ENCODE measurements at places on chromosomes 7 and 10. TPM values are rescaled to one million over a fixed set of nuclear protein-coding genes. Genes with fewer than 3 reads are reported as not detected.
A peak's percentile ranks its signal among the peaks of the same experiment; 100 is the strongest.

STEAP1 gene
- not detected for total RNA-seq

WNT8B gene
- total RNA-seq: not detected

GLI3 gene
- total RNA-seq: 0.28 TPM

SPACDR gene
- 0.93 TPM for total RNA-seq

HOXA9 gene
- total RNA-seq: not detected

HOXA5 gene
- total RNA-seq: not detected

MRPL43 gene
- total RNA-seq: 31.0 TPM

SLC18A3 gene
- not detected for total RNA-seq

HOXA3 gene
- not detected for total RNA-seq

POU6F2 gene
- not detected for total RNA-seq

C7orf57 gene
- total RNA-seq: 0.56 TPM

DNA sequence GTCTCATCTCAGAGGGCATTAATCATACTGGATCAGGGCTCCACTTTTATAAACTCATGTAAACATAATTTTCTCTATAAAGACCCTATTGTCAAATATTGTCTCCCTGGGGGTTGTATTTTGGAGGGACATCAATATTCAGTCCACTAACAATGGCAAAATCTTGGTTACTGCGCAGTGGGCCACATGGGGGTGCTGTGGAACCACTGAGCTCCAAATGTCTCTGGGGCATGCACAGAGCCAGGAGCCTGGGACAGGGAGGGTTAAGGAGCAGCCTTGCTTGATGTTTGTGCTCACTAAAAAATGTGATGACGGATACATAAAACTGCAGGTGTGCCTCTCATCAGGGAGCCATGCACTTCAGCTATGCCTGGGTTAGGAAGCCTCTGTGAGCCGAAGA, 62.1 kb upstream of the PRSS58 start:
- DNase-seq: no peak

GRCh38 chr10:11018432-11018841, 765 bp downstream of the CELF2 start:
- no peak for DNase-seq

DNA sequence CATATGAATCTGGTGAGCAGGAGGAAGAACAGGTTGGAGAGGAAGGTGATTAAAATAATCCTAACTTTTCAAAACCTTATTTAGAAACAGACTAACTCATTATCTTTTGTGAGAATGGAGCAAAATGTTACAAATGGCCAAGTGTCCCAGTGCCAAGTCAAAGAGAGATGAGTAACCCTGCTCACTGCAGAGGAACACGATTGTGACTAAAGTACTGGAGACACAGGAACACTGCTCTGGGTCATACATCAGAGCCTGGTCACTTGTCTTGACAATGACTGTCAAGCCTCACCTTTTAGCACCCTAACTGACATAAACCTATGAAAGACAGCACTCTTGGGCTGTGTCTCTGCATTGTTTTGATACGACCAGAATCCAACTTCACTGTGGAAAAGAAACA, 108.8 kb downstream of the SGMS1 start:
- no peak for DNase-seq

DNA sequence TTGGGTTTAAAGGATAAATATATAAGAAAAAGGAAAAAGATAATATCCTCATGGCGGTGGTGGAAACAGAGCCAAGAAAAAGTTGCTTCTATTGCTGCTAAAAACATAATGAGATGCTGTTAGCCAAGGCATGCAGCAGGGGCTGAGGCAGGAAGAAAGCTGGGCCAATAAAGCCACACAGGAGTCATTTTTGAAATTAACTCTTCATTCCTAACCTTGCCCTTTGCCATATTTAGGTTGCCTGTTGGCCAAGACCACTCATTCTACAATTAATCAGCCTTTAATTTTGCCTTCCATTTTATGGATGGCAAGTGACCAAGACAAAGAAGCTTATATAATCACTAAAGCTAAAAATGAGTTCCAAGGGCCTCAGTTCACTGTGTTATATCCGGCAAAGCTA, 58.2 kb downstream of the ARMH3 start:
- DNase-seq: no peak

- no peak for DNase-seq
These were observed 79.5 kb downstream of the EZH2 start for GRCh38 chr7:148804343-148805235.

- DNase-seq: no peak
These were observed 29.0 kb downstream of the JAKMIP3 start for GRCh38 chr10:132094581-132095234.

DNA sequence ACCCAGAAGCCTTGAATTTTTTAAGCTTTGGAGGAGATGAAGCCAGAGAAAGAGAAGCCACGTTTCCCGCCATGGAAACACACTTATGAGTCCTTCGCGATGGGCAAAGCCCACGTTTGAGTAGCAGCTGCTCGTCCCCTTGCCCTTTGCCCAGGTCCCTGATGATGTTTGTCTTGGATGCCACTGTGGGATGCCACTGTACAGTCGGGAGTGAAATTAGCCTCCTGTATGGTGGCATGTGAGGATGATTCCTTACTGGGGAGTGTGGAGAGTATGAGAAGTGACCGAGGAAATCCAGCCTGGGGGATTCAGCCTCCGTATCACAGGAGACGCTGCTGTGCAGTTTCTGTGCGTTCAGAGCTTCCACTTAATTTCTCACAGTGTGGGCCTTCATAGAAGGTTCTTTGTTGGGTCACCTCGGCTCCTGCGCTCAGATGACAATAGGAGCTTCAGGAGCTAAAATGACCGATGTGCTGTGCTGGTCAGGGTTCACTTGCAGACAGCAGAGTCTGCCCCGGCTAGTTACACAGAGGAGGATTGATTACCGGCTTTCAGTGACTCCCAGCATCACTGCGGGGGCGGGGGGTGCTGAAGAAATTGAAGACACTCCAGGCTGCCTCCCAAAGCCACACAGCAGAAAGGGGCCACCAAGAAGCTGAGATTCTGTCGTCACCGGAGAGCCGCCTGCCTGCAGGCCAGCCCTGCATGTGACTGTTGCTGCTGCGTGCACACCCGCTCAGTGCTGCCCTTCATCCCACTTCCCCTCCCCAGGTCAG, 122.1 kb upstream of the SFMBT2 start:
- no peak for DNase-seq

DNA sequence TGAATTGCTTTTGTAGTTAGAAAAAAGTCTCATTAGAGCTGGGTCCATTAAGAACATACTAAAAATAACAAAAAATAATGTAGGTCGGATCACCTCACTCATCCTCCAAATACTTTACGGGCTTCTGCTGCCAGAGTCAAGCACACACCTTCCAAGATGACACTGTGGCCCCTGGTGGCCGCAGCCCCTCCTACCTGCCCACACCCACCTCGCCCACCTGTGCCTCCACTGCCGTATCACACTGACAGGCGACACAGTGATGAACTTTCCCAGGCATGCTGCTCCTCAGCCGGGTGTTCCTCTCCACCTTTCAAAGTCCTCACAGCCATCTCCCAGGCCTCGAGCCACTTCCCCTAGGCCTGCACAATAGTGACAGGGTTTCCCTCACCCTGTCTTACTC, 60.9 kb downstream of the STK17A start:
- DNase-seq: no peak

GRCh38 chr7:116571552-116571951, 46.7 kb downstream of the CAV1 start:
- DNase-seq: no peak

- no peak for DNase-seq
These were observed 54.1 kb downstream of the KIAA1217 start for GRCh38 chr10:24262929-24263590.

DNA sequence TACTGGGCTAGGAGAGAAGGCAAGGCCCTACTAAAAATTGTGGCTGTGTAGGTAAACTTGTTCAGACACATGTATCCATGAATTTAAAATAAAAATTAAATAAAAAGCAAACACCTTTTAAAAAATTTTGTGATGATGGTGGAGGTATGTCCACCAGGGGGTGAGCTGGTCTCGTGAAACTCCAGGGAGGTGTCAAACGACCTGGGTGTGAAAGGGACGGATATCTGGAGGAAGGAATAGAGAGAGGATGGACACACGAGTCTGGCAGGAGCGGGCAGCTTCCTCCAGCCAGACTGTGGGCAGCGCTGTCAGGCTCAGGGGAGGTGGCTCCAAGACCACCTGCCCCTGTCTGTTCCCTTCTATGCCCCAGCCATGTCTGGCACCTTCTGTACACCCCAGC, 34.8 kb upstream of the DMBT1 start:
- DNase-seq: no peak

GRCh38 chr7:155610633-155611193, 33.7 kb upstream of the RBM33 start:
- no peak for DNase-seq

- DNase-seq: no peak
These were observed 171.3 kb downstream of the DNAJC1 start for GRCh38 chr10:21831986-21832820.

- no peak for DNase-seq
These were observed 633.5 kb upstream of the GALNT17 start for GRCh38 chr7:70498232-70498992.

GRCh38 chr10:35488228-35488627, 116.9 kb upstream of the GJD4 start:
- DNase-seq: no peak

DNA sequence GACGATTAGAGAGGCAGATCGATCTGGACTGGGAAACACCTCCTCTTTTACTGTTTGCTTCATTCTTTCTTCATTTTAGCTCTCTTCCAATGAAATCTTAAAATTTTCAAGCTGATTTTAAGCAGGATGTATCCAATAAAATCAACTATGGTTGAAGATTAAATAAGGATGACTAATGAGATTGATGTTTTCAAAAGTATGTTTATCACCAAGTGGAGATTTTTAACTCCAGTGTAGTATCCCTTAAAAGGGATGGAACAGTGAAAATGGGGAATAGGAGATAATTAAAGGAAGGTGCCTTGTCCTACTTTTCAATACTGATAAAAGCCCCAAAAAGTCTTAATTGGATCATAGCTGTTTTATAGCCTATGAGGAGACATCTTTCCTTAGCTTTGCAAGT, 11.6 kb upstream of the LIPF start:
- no peak for DNase-seq

DNA sequence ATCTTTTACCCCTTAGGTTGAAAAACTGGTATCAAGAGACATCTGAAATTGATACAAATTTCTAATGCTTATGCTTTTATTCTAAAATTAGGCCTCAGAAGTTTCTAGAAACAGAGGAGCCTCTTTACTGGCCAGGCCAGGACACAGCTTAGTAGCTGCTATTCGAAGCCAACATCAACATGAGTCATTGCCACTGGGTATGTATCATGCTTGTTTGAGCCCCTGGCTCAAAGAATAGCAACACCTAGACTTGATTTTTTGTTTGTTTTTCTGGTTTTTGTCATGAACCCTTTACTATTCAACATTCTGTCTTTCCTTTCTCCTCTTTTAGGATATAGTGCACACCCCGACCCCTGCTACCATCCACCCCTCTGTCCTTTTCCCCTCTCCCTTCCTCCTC, 90.9 kb upstream of the STK17A start:
- DNase-seq: no peak

GRCh38 chr10:52644373-52645186, 128.0 kb downstream of the MBL2 start:
- no peak for DNase-seq

GRCh38 chr10:92727550-92727949, 37.8 kb downstream of the HHEX start:
- DNase-seq: no peak

DNA sequence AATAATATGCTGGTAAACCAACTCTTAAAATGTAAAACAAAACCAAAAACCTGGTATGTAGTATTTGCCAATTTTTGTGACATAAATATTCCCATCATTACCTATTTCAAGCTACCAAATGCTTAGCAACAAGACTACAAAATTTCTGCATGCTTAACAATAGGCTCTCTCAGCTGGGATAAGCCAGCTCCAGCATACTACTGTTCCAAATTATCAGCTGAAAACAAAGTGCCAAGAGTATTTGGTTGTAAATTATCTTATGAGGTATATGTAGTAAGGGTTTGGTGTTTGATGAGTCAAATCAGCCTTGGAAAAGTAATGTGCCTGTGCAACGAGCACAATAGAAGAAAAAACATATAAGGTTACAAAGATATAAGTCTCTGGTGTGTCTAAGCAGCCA, 263.2 kb downstream of the HGF start:
- no peak for DNase-seq

DNA sequence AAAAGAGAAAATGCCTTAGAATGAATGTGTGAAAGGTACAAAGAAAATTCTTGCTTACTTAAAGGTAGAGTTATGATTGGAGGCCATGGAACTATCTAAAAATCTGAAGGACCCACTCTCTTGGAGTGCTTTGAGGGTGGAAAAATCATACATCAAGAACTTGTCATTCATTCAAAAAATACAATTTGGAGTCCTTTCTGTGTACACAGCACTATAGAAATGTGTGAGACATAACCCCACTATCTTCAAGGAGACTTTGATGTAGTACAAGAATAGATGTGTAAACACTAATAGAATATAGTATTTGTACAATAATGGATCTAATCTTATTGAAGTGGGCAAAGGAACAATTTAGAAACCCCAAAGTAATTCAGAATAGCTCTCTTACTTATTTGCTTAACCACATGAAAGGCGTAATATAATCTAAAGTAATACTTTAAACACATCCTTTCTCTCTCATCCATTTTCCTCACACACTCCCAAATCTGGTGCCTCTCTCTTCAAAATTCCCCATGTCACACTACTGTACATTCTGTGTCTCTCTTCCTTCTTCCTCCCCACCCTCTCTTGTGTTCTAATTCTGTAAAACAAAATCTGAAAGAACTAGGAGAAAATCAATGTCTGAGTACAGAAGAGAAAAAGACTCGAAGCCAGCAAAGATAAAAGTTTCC, 166.7 kb downstream of the DNAJB9 start:
- no peak for DNase-seq

- peak; percentile 27 for DNase-seq
These were observed 5.6 kb downstream of the POR start for GRCh38 chr7:75920431-75921161.

DNA sequence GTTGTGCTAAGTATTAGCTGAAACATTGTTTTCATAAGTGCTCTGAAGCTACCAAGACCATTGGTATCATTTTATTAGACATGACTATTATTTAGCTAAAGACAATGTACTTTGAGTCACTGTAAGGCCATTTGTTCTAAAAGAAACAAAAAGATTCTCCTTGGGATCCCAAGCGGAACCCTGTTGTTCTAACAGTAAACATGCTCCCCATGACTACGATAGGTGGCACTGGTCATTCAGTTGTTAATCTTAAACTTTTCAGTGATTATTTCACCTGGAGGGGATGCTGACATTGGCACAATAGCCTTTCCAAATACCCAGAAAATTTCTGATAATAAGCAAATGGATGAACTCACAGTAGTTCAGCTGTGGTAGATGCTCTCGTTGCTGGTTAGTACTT, 715.0 kb downstream of the AUTS2 start:
- no peak for DNase-seq

- DNase-seq: no peak
These were observed 201.8 kb downstream of the EBF3 start for GRCh38 chr10:129761981-129762956.

GRCh38 chr7:122413339-122413738, 108.8 kb upstream of the FEZF1 start:
- DNase-seq: no peak

Measured in CD4-positive, alpha-beta T cell (primary cell).